ENCODE measurements at places on chromosomes 2 and 18.

GRCh38 chr2:29247336-29247914, 132.2 kb downstream of the CLIP4 start:
- DNase-seq = no peak

- DNase-seq = no peak
Observed at GRCh38 chr18:32060026-32060425, 31.6 kb upstream of the RNF138 start.

- DNase-seq = no peak
Observed at GRCh38 chr2:149552226-149552625, 35.3 kb downstream of the MMADHC start.

- no peak for DNase-seq
Observed at GRCh38 chr2:45763255-45763654, 111.8 kb downstream of the PRKCE start.

GRCh38 chr2:232800166-232800565, 23.8 kb upstream of the KCNJ13 start:
- no peak for DNase-seq

DNA sequence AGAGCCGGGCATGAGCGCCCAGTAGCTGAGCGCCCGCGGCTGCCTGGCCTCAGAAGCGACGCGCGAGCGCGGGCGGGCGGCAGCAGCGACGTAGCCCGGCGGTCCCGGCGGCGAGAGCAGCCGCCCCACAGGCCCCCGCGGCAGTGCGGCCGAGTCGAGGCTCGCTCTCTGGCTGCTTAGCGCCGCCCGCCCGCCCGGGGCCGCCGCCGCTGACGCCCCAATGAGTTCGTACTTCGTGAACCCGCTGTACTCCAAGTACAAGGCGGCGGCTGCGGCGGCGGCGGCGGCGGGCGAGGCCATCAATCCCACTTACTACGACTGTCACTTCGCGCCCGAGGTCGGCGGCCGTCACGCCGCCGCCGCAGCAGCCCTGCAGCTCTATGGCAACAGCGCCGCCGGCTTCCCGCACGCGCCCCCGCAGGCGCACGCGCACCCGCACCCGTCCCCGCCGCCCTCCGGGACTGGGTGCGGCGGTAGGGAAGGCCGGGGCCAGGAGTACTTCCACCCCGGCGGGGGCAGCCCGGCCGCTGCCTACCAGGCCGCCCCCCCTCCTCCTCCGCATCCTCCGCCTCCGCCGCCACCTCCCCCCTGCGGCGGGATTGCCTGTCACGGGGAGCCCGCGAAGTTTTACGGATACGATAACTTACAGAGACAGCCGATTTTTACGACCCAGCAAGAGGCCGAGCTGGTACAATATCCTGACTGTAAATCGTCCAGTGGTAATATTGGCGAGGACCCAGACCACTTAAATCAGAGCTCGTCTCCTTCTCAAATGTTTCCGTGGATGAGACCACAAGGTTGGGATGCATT, 847 bp downstream of the HOXD8 start:
- no peak for DNase-seq

DNA sequence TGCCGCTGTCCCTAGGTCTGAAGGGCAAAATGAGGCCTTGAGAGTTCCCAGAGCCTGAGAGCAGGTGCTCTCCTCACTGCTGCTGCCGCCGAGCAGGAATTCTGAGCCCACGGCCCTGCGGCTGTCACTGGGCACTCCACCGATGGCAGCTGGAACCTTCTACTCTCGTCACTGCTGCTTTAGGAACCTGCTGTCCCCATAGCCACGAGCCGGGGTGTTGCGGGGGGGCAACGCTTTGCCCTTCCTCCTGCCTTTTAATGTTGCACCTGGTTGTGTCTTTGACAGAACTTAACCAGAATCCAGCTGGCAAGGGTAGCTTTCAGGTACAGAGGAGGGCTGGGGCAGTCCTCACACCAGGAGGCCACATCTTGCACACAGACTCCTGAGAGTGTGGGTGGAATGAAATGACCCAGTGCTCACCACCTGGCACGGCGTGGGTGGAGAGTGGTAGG, 32.3 kb downstream of the NCK2 start:
- no peak for DNase-seq

DNA sequence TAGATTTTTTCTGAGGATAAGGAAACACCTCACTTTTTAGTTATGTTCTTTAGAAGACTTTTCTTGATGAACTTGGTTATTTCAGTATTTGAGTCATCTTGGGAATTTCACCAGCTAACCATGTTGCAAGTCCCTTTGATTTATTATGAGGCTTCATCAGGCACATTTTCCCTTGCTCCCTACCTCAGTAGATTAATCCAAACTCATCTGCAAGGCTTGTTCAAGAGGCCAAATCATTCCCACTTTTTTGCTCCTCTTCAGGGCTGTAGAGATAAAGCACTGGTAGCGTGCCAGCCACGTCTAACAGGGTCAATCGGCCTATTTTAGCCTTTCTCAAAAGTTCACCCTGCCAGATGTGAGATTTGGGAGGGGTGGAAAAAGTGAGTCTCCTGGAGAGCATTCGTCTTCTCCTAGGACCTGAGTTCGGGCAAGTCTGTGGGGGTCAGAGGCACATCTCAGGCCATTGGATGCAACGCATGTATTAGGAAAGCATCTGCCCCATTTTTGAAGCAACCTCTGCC, 120.3 kb downstream of the RDH14 start:
- DNase-seq = no peak

GRCh38 chr2:223101340-223102039, 49.5 kb downstream of the KCNE4 start:
- peak; percentile 10 for DNase-seq

DNA sequence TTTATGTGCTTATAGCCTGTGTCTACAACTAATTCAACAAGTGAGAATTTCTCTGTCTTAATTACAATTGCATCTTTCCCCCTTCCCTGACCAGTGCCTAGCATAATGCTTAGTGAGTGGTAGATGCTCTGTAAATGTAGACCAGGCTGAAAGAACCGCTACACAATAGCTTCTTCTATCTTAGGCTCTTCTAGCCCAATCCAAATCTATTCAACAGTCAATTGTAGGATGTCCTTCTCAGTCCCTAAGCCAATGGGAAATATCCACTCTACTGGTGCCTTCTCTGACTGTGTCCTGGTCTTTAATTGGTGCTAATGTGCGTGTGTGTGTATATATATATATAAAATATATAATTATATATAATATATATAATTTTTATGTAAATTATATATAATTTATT, 34.1 kb upstream of the GCC2 start:
- no peak for DNase-seq

DNA sequence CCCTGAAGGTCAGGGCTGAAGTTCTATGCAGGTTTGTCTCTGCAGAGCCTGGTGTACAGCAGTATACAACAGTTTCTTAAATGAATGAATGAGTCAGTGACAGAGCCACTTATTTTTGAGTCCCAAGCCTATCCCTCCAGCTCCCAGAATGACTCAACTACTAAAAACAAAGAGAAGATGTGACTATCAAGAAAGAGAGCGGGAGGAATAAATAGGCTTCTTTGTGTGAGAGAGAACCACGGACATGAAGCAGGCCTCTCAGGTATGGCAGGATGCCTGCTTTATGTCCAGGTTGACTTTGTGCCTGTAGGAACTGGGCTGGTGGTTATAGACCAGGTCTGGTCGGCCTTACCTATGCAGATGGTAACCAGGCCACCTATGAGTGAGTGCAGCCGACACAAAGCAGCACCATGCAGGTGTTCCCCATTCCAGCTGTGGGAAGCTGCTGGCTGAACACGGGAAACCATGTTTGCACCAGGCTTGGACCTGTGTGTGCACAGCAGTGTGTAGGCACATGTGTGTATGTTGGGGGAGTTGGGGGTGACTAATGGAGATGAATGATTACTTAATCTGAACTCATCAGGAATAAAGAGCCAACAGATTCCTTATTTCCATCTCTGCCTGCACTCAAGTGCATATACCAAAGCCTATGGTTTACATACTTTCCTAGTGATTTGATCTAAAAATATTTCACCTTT, 171.0 kb downstream of the OSR1 start:
- no peak for DNase-seq

DNA sequence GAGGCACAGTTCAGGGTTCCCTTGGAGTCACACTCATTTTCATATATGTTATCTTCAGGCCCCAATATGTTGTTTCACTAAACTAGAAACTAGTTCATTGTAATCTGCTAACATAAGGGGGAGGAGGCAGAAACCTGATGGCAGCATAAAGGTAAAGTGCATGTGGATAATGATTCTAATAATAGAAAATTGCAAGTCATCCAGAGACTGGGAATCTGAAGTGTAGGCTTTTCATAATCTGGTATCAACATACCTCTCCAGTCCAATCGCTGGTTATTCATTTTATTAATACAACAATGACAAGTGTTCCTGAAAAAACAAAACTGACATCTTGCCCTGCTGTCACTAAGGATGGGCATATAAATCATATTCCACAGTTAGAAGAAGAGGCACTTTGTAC, 326.3 kb upstream of the ZNF804A start:
- DNase-seq = no peak

DNA sequence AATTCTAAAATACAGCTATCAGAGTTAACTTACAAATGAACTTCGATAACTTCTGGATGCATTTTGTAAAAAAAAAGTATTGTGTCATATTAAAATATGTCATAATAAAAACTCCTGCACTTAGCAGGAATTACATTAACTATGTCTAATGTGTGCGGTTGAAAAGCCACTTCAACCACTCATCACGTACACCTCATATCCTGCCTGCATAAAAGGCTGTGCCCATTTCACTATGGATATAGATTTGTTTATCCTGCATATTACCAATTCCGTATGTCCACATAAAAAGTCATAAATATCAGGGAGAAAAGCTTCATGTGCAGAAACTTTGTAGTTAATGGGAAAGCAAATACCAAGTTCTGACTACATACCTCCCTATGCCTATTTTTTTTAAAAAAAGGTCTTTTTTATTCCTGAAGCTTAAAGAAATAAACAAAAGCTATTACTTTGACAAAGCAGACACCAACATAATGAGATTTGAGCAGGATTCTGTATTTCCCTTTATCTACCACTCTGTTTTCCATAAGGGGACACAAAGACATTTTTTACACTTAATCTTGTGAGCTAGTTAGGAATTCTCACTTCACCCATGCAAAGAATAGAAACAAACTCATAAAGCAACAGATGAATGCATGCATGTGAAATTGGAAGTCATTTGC, 96.1 kb downstream of the PPP1R1C start:
- DNase-seq = no peak

GRCh38 chr2:113848758-113849415, 41.0 kb upstream of the ACTR3 start:
- peak; percentile 53 for DNase-seq

DNA sequence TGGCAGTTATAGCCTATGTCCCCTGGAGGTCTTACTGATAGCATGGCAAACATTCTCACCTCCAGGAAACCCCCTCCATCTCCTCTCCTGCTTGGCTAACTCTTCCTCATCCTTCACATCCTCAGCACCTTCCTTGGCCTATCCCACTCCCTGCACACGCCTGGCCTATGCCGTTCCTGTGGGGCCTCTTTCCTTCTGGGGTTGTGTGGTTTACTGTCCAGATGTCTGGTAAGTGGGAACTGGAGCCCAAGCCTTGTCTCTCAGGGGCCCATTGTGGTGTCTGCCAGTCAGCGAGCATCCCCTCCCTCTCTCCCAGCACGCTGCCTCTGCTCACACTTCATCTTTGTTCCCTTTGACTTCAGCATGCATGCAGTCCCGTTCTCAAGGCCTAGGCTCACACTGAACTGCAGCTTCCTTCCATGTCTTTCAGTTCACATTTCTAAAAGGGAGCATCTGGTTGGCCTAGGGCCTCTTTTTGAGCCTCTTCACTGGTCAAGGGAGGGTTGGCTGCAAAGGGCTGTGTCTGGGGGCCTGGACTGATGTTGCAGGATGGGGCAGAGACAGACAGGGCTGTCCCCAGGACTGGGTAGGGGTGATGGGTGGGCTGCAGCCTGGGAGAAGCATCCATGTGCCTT, 13.1 kb downstream of the SPR start:
- no peak for DNase-seq

DNA sequence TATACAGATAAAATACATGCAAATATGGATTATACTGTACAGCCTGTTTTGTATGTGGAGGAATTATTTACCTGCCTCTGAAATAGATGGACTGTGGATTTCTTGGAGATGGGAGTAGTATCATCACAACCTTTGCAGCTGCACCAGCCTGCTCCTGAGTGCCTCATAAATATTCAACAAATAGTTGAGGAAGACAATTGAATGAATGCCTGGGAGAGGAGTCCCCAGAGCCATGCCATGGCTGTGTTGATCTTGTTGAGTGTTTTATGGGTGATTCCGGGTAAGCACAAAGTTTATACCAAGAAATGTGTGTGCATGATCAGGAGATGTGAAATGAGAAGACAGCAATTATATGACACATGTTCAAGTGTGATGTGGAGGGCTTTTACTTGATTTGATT, 225.0 kb downstream of the FHOD3 start:
- DNase-seq = no peak

DNA sequence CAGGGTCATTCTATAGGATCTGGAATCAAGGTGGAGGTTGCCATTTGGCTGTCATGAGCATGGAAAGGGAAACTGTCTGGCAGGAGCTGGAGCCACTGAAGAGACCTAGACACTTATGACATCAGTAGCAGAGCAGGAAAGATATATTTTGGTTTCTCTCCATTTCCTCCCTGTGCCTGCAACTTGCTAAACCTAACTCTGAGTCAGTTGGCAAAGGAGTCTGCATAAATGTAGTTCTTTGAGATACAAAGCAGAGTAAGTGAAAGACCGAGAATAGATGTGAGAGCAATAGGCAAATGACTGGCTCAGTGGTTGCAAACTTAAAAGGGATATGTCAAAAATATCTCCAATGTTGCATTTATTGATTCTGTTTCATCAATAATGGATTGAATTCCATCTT, 757.7 kb downstream of the KCNJ3 start:
- no peak for DNase-seq

DNA sequence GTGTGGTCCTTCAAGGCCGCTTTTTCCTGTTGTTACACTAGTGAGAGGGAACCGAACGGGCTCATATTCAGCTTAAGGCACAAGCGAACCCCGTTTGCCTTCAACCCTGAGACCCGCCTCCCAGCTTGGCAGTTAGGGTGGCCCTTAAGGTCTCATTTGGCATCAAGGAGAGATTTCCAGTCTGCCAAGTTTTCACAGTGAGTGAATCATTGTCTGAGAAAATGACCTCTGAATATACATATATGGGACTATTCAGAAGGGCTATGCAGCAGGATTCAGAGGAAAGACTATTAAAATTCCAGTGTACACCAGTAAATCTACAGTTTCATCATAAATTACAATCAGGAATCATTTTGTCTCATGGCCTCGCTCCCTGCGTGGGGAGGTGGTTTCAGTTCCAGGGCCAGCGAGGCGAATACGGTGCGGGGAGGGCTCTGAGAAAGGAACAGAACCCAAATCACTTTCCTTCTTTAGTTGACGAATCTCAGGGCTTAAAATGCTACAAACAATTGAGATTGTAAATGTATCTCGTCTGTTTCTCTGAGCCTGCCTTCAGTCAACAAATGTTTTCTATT, 231.4 kb downstream of the FAM210A start:
- DNase-seq = no peak

DNA sequence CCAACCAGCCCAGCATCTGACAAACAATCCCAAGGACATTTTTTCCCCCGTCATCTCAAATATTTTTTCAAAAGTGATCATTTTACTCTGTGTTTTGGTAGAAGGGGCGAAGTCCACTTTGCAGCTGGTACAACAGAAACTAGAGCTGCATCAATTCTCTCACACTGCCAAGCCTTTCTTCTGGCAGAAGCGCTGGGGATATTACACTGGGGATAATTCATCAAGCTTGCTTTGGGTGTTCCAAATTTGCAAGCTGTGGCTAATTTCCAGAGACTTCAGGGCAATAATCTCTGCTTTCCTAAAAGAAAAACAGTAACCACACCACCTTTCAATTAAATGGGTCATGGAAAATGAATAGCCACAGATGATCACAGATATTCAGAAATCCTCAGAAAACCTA, 238.3 kb downstream of the SLC8A1 start:
- DNase-seq = no peak
